ENCODE measurements at places on chromosomes 2 and 18.

GRCh38 chr2:48250943-48251342 lies 279.0 kb upstream of the STON1 start:
- no peak for DNase-seq

- no peak for DNase-seq
Observed at GRCh38 chr2:143852759-143853158, 667.2 kb downstream of the ZEB2 start.

- no peak for DNase-seq
Observed at GRCh38 chr2:198697218-198697617, 760.5 kb downstream of the SATB2 start.

- no peak for DNase-seq
Observed at GRCh38 chr2:85275984-85276540, 51.7 kb downstream of the TGOLN2 start.

DNA sequence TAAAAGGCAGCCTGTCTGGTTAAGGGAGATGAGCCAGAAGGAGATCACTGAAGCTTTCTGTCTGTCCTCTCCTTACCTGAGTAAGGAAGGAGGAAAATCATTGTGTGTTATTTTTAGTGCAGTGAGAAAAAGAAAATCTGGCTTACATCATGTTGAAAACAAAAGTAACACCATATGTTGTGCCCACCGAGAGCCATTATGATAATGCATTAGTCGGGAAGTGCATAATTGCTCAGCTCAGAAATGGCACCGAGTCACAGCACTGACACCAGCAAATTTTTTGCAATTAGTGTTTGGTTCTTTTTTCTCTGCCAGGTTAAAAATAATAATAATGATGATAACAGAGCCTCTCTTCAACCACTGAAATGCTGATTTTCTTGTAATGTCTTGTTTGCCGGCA lies 46.6 kb downstream of the HNMT start:
- no peak for DNase-seq

GRCh38 chr2:124283096-124283495 lies 258.0 kb downstream of the CNTNAP5 start:
- DNase-seq: no peak

GRCh38 chr2:186903216-186903615 lies 54.2 kb upstream of the ZSWIM2 start:
- no peak for DNase-seq

DNA sequence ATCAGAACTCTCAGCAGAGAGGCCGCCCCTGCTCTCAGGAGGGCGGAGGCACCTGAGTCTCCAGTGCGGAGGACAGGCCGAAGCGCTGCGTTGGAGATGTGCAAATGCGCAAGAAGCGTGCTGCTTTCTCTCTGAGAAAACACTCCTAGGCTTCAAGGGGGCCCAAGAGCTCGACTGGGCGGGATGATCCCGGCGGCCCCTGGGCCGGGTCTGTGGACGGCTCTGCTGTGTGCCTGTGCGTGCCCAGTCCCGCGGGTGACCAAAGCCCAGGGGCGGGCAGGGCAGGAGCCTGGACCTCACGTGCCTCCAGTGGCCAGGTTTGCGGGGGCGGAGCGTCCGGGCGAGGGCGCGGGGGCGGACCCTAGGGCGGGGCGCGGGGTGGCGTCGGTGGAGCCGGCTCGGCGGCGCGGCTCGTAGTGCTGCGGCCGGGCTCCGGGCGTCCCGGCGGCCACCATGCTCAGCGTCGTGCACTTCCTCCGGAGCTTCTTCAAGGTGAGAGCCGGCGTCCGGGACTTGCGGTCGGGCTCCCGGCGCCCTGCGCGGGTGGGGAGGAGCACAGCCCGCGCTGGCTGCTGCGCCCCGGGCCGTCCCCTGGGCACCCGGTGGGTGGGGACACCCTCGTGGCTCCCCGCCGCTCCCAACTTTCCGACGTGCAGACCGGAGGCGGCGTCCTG lies at the start of gene ARHGEF4:
ARHGEF4 (plus strand) TSS at position 414 of the 674 bp plus-strand sequence; CDS start at position 454, 40 bp downstream.
- no peak for DNase-seq

DNA sequence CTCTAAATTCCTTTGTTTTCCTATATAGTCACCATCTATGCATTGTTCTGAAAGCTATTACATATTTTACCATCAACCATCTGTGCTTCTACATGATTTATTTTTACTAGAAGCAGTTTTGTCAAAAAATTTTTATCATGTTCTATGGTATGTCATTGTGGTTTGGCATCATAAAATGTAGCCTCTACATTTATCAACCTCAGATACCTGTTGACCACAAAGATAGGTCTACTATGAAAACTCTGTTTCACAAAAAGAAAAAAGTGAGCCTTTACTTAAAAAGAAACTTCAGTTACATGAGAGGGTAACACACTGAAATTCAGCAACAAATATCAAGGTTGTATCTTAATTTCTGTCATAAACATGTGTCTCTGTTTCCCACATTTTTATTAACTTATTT lies 3.7 kb downstream of the BCL2 start:
- peak; percentile 50 for DNase-seq

DNA sequence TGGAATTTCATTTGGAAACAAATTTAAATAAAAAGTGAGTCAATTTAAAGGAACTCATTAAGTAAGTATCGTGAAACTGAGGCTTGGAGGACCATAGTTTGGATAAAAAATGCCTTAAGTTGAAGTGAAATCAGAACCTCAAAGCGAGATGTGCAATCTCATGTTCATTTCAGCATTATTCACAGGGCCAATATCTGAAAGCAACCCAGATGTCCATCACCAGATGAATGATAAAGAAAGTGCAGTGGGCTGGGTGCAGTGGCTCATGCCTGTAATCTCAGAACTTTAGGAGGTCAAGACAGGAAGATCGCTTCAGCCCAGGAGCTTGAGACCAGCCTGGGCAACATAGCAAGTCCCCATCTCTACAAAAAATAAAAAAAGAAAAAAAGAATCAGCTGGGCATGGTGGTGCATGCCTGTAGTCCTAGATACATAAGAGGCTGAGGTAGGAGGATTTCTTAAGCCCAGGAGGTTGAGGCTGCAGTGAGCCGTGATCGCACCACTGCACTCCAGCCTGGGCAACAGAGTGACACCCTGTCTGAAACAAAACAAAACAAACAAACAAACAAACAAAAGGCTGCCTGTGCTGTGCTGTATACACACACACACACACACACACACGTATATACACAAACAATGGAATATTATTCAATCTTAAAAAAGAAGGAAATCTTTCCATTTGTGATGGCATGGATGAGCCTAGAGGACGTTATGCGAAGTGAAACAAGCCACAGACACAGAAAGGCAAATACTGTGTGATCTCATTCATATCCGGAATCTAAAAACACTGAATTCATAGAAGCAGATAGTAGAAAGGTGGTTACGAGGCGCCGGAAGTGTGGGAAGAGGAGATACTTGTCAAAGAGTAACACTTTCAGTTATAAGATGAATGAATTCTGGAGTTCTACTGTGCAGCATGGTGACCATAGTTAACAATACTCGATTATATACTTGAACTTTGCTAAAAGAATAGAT lies 14.5 kb downstream of the SH3RF3 start:
- DNase-seq: peak; percentile 45

GRCh38 chr2:121282800-121283385 lies 2.1 kb downstream of the TFCP2L1 start:
- DNase-seq: no peak

- DNase-seq: no peak
Observed at GRCh38 chr2:222518570-222519381, 94.4 kb downstream of the SGPP2 start.

GRCh38 chr2:100818003-100818605 lies 1.8 kb upstream of the NPAS2 start:
- DNase-seq: no peak

All from CD4-positive, alpha-beta T cell treated with Interleukin-4 for 4 hours (primary cell).